Stimulated activated CD8-positive, alpha-beta memory T cell treated with anti-CD3 and anti-CD28 coated beads, Interleukin-15, amount 100 ng/mL, for 4 hours (primary cell): ENCODE measurements at places on chromosomes 11 and 22.
A peak's percentile ranks its signal among the peaks of the same experiment; 100 is the strongest.

- DNase-seq = no peak
These were observed 11.2 kb downstream of the PTS start for GRCh38 chr11:112237451-112237850.

- no peak for DNase-seq
These were observed 19.4 kb downstream of the SYNGR1 start for GRCh38 chr22:39369186-39369585.

- no peak for DNase-seq
These were observed at the start of gene MN1 for GRCh38 chr22:27801616-27802345. MN1 (minus strand) TSS chr22:27801756; CDS start chr22:27800543, 1,213 bp downstream.

GRCh38 chr11:32439501-32440210, 4.3 kb upstream of the WT1 start:
- DNase-seq = no peak

GRCh38 chr11:92854952-92855351, 114.5 kb upstream of the MTNR1B start:
- DNase-seq = no peak

- DNase-seq = no peak
These were observed 668.0 kb downstream of the ETS1 start for GRCh38 chr11:127919206-127920000.

GRCh38 chr11:117823946-117824420, 561 bp downstream of the FXYD2 start:
- DNase-seq = no peak

DNA sequence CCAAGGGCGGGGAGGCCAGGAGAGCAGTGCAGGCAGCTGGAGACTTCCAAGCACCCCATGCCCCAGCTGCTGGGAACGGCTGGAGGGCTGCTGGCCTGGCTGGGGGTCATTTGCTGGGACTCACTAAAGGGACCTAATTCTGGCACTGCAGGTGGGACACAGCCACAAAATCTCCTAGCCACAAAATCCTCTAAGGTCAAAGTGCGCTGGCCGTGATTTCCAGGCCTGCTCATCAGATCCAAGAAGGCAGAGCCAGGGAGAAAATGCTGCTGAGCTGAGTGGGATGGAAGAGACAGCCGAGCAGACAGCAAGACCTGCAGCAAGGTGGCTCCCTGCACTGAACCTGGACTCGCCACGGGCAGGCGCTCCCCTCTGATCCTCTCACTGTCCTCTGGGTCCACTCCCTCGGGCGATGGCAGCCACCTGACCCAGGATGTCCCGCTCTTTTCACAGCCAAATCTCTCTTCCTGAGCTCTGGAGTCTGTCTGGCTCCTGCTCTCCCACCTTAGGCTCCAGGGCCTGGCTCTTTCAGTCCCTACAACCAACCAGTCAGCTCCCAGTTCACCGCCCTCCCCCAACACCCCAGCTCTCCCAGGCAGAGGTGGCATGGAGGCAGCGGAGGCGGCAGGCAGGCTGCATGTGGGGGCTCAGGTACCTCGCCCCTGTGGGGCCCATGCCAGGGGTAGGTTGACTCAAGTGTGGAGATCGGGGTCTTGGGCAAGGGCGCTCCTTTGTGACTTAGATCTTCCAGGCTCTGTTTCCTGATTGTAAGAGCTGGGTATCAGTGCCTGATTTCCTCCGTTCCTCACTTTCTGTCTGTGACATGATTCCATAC, 14.5 kb downstream of the OVOL1 start:
- DNase-seq = no peak

GRCh38 chr11:114031246-114031966, 28.1 kb upstream of the ZBTB16 start:
- DNase-seq = no peak

DNA sequence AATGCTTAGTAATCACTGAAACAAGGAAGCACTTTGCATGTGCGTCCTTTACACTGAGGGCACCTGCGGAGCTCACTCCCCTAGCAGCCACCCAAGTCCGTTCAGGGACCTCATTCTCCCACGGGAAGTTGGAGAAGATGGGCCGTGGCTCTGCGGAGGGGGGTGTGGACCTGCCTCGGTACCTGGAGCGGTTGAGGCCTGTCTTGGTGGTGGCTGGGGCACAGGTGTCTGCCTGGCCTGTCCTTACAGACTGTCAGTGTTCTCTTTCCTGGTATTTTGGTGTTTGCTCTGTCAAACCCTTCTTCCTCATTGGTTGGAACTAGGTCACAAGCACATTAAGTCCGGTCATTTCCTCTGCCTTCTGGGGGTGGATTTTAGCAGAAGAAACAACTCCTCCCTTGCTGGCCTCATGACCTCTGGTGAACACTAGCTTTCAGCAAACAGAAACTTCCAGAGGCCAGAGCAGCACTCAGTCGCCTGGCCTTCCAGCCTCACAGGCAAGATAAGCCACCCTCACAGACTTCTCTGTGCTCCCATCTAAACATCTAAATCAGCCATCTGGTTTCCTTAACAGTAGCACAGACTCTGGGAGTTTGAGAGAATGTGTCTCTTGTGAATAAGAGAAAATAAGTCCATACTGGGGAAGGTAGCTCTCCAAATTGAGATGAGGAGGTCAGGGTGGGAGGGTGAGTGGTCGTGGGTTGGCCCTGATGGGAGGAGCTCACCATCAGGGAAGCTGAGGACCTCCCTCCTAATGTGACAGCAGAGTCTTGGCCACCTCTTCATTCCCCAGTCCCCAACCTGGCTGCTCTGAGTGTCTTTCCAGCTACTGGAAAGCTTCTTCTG, 8.6 kb downstream of the SNAP29 start:
- no peak for DNase-seq

DNA sequence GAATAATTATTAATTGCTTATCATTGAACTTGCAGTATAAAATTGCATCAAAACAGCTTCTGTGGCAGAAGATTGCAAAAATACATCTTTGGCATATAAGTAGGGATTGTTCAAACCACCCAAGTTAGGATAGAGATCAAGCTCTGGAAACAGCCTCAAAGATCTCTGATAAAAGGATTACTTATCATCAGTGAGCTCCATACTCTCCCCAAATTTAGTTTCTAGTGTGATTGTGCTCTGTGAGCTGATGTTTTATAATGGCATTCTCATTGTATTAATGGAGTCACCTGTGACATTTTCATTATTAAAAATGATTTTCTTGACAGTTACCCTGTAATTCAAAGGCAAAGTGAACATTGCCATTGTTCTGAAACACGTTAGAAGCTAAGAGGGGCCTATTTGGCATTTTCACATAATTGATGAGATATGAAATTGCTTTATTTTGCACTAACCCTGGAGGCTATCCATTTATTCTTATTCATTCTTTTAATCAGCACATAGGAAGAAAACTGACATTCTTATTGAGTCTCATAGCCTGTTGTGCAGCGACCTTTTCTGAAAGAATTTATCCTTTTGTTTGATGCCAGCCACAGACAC, 626.3 kb upstream of the ANO5 start:
- DNase-seq = no peak

DNA sequence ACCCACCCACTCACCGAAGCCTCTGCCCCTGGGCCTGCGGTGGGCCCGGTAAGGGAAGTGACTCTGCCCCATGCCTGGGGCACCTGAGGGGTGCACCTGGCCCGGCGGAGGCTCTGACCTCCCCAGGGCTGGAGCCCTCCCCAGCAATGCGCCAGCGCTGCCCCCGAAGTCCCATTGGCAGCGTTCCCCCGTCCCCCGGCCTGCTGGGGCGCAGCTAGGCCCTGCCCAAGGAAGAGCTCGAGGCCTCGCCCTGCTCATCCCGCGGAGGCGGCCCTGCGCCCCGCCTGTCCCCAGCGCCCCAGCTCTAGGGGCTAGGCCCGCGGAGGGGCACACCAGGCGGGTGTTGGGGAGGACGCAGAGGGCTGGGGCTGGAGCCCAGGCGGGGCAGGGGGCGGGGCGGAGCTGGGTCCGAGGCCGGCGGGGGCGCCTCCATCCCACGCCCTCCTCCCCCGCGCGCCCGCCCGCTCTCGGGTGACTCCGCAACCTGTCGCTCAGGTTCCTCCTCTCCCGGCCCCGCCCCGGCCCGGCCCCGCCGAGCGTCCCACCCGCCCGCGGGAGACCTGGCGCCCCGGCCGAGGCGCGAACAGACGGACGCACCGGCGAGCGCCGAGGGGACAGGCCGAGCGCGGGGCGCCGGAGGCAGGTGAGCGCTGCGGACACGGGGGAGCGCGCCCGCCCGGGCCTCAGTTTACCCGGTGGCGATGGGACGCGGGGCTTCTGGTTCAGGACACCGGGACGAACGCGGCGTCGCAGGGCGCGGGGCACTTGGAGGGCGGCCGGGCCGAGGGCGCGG, at the start of gene EPS8L2:
Gene EPS8L2, plus strand, starts transcription at position 586 of the 793 bp plus-strand sequence. CDS start 3,177 bp downstream, outside the sequence.
- DNase-seq = no peak

DNA sequence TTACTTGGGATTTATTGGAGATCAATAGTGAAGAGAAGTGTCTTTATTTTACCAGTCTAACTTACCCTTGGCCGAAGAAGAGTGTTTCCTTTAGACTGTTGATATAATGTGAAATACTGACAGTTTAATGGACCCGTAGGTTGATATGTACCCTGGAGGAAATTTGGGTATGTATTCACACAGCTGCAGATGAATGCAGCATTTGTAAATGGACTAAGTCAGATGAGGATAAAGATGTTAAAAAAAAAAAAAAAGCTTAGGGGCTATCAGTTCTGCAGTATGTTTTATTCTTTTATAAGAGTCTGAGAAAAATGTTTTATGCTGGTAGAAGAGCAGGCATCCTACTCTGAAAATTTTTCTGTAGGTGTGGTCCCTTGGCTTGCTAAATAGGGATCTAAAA, 2.7 kb downstream of the REXO2 start:
- DNase-seq = no peak

GRCh38 chr22:19820880-19821522, 33.7 kb downstream of the GNB1L start:
- no peak for DNase-seq

GRCh38 chr11:67280341-67280787, 8.7 kb upstream of the ANKRD13D start:
- DNase-seq = no peak

DNA sequence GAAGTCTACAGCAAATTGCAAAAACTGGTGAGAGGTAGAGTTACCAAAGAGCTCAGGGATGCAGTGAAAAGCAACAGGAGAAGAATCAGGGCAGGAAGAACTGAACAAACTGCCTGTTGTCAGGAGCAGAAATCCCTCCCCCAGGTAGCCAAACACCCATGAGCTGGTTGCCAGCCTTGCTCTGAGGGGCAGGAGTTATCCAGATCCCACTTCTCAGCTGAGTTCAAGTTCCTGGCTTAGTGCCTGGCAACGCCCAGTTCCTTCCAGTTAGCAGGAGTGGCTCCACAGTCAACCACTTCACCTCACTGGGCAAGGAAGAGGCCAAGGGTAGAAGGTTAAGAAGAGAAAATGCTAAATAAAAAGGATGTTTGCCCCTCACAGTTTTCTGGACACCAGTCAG, 1.9 kb upstream of the MPZL2 start:
- no peak for DNase-seq

GRCh38 chr11:66002648-66003225, 434 bp downstream of the BANF1 start:
- DNase-seq = peak; percentile 69

DNA sequence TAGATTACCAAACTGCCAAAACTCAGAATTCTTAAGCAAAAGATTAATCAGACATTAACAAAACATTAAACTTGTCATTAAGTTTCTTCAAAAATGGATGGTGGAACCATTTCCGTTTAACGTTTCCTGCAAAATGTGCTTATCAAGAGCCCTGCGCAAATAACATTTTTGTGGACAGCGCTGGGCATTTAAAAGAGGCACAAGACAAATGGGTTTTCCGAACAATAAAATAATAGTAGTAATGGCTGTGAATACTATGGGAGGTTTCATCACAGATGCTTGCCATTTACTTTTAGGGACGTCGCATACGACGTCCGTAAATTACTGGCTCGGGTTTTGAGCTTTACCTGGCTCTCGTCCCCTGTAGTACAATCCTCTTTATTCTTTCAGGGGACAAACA, 1.1 kb downstream of the NPAT start:
- DNase-seq = no peak

DNA sequence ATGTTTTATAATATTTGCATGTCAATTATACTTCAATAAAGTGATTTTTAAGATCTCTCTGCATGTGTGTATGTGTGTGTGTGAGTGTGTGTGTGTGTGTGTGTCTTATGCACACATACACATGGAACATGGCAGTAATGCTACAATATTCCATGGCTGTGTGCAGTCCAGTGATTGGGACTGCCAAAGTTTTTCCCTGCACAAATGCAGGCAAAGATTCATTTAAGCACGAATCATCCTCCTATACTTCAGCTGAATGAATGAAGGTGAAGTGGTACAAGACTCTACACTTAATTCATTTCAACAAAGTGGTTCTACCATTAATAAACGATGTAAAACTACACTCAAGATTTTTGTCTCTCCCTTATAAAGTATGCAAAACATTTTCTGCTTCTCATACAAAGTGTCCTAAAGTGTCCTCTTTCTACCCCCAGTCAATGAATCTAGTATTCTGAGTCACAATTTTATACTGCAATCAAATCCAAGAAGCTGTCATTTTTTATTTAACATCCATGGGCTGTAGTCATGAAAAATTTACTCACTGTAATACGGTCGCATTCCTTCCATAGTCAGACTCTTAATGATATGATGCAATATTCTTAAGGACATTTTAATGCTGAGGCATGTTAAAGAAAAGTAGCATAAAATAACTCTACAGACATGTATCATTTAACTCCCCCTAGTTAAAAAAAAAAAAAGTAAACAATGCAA, 132.4 kb downstream of the TTC28 start:
- no peak for DNase-seq

- DNase-seq = no peak
These were observed 16.6 kb downstream of the DERL3 start for GRCh38 chr22:23822101-23822671.

DNA sequence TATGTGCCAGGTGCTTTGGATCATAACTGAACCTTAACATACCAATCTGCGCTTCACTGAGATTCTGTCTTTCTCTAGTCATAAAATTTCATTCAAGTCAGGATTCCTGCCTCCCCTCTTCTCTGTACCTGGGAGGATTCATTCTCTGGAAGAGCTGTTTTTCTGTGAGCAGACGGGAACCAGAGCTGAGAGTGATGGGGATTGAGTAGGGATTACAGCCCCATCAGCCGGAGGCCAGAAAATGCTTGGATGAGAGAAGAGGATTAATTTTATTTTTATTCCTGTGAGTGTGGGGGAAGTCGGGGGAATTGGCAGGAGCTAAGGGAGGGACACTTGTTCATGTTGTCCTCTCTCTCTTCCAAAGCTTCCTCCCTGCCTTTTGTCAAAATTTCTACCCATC, 4.7 kb downstream of the STX3 start:
- DNase-seq = no peak

DNA sequence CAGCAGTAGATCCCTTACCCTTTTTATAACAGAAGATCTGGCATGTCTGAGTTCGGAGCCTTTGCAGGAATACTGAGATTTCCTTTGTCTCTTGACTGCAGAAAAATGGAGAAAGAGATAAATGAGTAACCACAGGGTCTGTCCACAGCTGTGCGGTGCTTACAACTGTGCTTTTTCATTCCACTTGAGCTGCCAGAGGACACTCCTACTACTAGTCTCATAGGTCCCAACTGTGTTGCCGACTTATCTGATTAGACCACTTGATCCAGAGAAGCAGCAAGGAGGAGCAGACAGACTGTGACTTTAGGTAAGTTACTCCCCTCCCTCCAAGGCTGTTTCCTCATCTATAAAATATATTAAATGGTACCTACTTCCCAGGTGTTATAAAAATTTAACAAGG, 17.5 kb downstream of the FAM227A start:
- DNase-seq = no peak

- no peak for DNase-seq
These were observed 83.9 kb downstream of the RRAS2 start for GRCh38 chr11:14275076-14275475.

- DNase-seq = peak; percentile 57
These were observed 547 bp downstream of the PARVG start for GRCh38 chr22:44181033-44181911.
